ENCODE measurements at places on chromosomes 4 and X.

DNA sequence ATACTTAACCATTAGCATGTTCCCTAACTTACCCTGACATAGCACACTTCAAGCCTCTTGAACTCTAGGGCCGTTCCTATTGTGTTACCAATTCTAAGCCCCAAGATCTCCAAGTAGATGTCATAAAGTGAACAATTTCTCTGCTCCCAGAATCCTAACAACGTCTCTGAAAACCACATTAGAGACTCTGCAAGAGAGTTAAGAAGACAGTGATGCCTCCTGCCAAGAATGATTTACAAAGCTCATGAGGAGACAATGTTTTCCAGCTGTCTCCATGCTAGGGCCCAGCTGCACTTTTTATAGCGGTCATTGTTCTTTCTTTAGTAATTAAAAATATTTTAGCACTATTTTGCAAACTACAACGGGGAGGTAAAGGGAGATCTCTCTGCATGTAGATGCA lies 358.4 kb downstream of the PPP3CA start:
- no peak for DNase-seq

- no peak for DNase-seq
Measured at GRCh38 chr4:64705989-64706388, 296.7 kb upstream of the TECRL start.

GRCh38 chr4:87209696-87210095 lies 10.7 kb downstream of the KLHL8 start:
- peak; percentile 36 for DNase-seq

DNA sequence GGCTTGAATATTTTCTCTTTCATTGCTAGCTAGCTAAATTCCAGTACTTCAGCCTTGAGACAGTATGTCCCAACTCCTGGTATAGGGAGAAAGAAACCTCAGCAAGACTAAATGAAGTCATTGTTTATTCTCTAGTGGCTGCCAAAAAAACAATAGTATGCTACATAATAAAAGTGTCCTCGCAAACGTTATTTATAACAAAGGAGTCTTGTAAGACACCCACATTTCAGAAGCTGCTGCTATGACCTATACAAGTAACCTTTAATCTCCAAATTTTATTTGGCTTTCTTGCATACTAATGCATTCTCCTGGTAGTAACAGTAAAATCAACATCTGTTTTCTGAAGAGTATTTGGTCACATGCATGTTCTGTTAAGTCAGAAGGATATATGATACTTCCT lies 28.8 kb downstream of the NEK1 start:
- DNase-seq: no peak

- DNase-seq: no peak
Measured at GRCh38 chr4:60461551-60461950, 738.6 kb upstream of the ADGRL3 start.

DNA sequence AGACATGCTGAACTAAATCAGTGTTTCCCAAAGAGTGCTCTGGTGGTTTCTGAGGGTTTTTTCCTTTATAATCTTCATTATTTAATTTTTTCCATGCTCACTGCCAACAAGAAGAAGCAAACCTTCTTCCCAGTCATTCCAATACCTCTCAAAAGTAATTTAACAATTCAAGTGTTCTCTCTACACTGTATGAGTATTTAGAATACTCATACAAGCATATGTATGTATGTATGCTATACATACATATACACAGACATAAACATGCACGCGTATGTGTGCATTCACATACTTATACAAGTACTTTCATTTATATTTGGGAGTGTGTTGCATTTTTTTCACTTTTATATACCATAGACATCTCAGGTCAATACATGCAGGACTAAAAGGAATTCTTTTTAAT lies 54.3 kb upstream of the TXK start:
- DNase-seq: no peak

GRCh38 chr4:106677213-106677612 lies 308.6 kb upstream of the GIMD1 start:
- DNase-seq: no peak

DNA sequence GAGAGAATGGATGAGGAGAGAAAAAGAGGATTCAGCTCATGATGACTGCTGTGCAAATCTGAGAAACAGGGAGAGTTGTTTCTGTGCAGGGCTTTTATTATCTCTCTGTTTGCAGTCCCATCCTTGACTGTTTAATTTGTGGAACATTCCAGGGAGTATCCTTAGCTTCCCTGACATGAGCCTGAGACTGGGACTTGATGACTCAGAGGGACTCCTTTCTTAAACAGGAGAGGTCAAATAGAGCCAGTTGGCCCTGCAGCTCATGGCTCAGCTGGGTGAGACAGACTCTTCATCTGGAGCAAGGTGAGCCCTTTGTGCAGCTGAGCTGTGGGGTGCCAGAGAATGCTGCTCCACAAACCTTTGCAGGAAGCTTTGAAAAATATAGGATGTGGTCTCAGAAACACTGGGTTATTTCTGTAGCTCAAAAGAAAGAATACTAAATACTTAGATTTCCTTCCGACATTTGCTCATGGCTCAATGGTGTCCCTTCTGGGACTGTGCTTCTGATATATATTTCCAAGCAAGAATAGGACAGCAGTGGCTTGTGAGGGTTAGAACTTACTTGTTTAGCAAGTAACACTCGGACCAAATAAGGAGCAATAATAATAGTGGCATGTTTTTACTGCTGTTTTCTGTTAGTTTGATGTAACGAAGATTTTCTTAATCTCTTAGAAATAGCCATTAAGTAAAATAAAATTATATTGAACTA lies 14.5 kb downstream of the ARHGAP24 start:
- DNase-seq: no peak

- no peak for DNase-seq
Measured at GRCh38 chr4:110945600-110945999, 322.7 kb upstream of the PITX2 start.

DNA sequence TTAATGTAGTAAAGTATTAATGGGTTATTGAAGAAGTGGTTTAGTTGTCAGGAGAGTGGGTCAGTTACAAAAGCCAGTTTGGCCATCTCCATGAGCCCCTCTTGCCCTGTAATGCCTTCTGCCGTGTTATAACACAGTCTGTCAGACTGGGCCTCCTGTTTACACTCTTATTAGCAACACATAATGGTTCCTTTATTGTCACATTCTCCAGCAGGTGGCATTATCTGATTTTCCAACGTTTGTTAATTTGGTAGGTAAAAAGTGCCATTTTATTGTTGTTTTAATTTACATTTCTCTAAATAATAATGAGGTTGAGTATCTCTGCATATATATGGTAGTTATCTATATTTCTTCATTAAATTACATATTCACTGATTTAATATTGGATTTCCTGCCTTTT lies 560.8 kb downstream of the FGF13 start:
- DNase-seq: peak; percentile 1

GRCh38 chr4:186752325-186752724 lies 28.7 kb upstream of the FAT1 start:
- DNase-seq: no peak

DNA sequence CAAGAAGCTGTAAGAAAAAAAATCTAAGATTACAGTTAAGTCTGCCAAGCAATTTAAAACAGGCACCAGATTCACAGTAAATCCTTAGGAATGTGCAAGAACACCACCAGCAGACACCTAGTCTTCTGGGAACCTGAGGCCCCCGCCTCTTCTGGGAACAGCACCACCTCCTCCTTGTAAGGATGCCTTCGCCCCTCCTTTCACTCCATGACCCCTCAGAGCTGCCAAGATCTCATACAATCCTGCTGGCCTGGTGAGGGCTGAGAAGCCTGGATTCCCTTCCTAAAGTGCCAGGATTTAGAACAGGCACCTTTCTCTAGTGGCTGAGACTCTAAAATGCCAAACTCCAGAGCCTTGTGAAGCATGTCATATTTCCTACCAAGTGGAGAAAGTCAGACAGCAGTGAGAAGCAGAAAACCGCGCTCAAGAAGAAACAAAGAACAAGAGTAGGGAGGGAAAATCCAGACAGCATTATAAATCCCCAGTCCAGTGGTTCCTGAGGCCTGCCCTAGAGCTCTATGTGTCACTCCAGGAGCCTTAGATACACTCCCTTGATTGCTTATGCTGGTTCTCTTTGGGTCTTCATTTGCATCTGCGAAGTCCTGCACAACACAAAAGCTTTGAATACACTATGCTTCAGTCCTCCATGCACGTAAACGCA lies 166.4 kb downstream of the TSPAN5 start:
- no peak for DNase-seq

- DNase-seq: no peak
Measured at GRCh38 chrX:109889289-109890006, 113.5 kb upstream of the TMEM164 start.

DNA sequence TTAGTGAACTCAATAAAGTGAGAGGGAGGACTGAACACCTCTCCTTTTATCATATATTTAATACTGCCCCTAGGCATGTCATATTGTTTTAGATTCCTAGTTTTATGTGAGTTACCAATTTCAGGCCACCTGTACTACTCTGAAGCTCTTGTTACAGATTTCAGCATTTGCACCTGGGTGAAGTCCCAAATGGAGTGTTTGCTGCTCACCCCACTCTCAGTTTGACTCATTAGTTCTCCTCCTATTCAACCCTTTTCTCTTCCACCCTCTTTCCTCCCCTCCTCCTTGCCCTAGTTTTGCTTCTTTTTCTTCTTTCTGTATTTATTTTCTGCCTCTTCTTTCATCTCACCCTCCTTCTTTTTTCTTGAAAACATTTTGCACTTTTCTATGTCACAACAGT lies 1852.2 kb upstream of the IGFBP7 start:
- DNase-seq: peak; percentile 1

GRCh38 chr4:162683659-162684370 lies 482.9 kb downstream of the NAF1 start:
- DNase-seq: no peak

DNA sequence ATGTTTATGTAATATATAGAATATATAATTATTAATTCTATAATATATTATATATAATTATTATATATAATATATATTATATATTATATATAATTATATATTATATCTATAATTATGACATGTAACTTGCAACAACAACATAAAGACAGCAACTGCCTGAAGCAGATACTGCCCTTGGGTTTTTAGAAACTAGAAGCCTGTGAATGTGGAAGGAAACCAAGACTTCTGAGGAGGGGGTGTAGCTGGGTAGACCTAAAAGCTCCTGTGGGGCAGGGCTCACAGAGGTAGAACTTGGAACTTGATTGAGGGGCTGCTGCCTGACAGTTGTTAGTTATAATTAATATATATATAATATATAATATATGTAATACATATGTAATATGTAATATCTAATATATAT lies 167.2 kb upstream of the SLIT2 start:
- no peak for DNase-seq

- no peak for DNase-seq
Measured at GRCh38 chrX:9862525-9862924, 76.3 kb downstream of the SHROOM2 start.

GRCh38 chr4:144782345-144782744 lies 136.4 kb downstream of the HHIP start:
- no peak for DNase-seq

DNA sequence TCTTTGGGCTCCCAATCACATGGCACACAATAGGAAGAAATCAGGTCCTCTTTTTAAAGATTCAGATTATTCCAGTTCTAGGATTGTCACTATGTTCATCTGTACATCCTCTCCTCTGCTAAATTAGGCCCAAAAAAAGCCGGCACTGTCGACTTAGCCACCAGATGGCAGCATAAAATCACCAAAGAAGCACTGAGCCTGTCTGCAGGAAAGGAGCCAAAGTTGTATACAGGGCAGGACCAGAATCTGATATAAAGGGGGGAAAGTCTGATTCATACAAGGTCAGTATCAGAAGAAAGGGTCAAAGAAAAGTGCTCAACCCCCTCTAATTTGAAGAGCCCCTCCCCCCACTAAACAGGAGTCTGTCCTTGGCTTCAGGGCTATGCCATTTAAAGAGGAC lies 292.5 kb downstream of the CHIC1 start:
- peak; percentile 32 for DNase-seq

DNA sequence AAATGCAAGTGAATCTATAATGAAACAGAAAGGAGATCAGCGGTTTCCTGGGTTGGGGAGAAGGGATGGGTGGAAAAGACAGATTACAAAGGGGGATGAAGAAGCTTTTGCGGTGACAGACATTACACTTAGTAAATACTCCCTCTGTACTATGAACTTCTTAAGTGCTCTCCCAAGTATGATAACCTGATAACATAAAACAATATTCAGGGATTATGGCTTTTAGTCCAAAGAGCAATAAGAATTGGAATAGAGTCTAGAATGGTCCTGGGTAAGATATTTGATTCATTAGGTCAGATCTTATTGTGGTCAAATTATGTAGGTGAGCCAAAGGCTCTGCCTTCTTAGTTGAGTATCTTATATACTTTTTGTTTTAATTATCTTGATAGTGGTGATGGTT lies 9.2 kb downstream of the LRRC66 start:
- DNase-seq: no peak

DNA sequence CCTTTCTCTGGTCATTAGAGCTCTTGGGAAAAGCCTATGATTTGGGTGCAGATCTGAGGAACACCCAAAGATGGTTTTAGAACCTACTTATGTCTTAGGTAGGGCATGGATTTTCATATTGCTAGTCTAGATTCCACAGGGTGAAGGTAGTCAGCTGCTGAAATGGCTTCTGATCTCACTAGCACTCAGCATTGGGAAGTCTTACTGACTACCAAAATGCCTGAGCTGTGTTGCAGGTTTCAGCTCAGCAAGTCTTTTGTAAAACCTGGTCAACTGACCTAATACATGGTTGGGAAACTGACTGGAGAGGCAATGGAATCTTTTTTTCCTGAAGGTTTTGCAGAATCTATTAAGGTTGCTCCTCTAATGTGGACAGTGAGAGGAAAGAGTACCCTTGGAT lies 136.4 kb downstream of the CCNG2 start:
- DNase-seq: no peak

DNA sequence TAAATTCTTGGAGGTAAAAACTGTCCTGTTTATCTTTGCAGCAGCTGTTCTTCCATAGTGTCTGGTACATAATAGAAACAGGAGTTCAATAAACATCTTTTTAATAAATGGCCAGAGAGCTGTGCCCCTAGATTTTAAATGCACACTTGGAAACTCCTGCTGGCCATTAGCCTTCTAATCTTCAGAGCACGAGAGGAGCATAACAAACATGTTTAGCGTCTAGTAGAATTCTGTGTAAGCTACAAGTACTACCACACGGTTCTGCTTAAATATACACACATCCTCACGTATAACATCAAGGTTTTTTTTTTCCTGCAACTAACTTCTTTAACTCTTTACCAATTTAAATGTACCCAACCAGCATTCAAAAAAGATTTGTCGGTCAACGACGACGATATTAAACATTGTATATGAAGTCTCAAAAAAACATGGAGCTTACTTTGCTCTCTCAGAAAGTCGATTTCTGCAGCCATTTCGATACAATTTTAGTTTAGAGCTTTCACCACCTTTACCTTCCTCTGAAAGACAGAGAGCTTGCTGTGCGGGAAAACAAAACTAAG lies 628 bp downstream of the SCLT1 start:
- no peak for DNase-seq

GRCh38 chr4:148481636-148482035 lies 39.4 kb upstream of the NR3C2 start:
- DNase-seq: no peak

GRCh38 chrX:27924261-27924660 lies 57.0 kb downstream of the DCAF8L1 start:
- DNase-seq: no peak

Measured in GM20000 (cell line).